ENCODE measurements at places on chromosomes 1 and 21.

DNA sequence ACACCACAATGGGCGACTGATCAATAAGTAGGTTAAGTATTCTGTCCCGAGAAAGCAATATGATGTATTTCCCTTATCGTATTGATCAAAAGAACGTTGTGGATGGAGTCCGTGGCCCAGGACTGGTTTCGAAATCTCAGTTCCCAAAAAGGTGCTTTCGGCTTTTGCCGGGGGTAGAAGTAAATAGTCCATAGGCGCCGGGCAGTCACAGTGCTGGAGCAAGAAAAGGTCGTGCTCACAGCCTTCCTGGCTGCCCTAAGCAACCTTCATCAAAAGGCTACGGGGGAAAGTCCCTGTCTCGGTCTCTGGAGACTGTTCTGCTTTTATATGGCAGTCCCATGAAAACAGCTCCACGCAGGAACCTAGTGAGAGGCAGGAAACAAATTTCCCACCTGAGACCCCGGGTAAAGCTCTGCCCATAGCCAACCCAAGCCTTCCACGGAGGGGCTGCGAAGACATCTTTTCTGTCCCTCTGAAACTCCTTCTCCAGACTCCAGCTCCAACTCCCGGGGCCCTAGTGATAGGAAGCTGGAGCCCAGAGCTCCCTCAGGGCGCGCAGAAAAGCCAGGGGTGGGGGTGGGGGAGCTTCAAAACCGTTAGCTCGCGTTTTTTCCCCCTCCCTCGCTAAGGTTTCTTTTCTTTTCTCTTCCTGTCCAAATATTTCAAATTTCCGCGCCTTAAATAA, 7.0 kb downstream of the CDKN2C start:
- DNase-seq = no peak

GRCh38 chr1:43942411-43942810, 4.3 kb upstream of the IPO13 start:
- no peak for DNase-seq

DNA sequence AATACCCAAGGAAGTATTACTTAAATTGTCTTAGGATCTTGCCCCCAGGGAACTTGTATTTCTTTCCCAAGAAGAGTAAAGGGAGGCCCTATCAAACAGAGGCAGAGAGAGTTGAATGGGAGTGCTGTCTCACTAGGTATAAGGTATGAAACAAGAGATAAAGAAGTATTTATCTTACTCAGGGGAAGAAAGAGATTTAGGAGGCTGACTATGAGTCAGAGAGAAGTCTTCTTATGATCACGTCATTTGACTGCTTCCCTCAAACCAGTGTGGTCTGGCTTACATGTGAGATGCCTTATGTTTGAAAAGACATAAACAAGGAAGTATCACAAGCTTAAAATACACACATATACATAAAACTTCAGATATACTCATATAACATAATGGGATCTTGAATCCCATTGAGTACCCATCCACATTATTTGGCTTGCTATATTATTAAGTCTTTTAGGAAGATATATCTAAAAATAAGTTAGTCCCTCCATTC, 29.6 kb downstream of the DUSP10 start:
- DNase-seq = no peak

DNA sequence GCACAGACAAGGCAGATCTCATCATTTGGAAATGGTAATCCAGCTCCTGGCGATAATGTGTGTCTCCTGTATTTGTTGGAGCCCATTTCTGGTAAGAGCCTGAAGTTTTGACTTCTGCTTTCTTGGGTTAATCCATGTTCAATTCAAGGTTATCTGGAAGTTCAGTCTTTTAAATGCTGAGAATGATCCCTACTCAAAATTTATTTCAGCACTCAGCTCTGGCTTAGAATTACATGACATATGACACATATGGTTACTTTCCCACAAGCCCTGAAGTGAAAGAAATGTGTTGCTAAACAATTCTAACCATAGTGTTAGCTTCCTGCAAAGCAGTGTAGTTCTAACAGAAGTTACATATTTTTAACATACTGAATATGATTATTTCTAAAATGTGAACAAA, 2.7 kb downstream of the PTGFR start:
- DNase-seq = no peak

DNA sequence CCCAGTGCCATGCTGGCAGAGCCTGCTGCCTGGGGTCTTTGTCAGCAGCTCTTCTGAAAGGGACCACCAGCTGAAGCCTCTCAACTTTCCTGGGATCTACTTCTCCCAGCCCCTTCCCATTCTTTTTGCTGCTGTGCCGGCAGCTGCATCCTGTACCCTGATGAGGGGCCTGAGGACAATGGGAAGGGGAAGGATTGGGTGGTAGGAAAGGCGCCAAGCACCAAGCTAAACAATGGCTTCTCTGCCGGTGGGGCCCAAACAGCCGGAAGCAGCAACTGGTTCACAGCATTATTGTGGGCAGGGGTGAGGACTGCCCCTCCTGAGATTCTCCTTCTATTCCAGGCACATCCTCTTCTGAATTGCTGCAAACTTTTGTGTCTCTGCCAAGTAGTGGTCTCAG, 5.0 kb upstream of the EFCAB14 start:
- no peak for DNase-seq

GRCh38 chr1:29969576-29969975, 733.3 kb downstream of the PTPRU start:
- no peak for DNase-seq

- DNase-seq = no peak
Measured at GRCh38 chr1:211788626-211789025, 41.9 kb downstream of the LPGAT1 start.
